ENCODE measurements at places on chromosomes 13 and 19.

DNA sequence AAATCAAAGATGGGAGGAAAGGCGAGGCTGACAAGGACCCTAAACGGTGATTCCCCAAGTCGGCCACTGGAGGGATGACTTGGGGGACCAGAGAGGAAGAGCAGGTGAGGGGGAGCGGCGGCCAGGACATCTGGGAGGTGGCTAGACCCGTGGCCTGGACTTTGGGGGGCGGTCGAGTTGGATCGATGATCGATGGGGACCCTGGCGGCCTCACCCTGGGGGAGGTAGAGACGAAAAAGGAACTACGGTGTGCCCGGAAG lies 7.7 kb upstream of the CIRBP start:
- no peak for DNase-seq

DNA sequence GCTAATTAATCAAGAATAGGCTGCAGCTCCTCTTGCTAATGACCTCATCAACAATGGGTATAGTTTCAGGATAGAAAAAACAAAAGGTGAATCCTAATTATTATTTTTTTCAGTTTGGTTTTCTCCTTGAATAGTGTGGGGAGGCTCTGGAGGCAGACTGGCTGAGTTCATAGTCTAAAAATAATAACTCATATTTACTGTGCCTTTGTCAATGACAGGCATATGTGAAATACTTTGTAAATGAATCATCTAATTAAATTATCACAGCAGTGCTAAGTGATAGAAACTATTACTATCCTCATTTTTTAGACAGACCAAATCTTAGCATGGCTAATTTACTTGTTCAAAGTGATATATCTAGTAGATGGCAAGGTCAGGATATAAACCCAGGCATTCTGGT lies 1261.0 kb upstream of the SLC10A2 start:
- DNase-seq = no peak

DNA sequence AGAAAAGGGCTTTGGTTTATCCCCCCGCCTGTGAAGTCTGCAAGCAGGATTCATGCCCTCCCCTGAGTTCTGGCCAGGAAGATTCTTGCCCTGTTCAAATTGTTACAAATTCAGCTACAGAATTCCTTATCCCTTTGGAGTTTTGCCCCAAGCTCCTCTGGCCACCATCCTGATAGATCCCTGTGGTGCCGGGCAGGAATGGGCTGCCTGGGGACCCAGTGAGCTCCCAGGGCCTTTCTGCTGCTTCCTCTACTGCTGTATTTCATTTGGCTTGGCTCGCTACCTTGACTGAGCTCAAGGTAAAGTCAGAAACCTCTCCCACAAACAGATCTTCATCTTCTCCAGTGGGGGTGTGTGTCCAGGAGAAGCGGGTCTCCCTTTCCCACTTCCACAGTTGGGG lies 194.6 kb upstream of the NBEA start:
- no peak for DNase-seq

DNA sequence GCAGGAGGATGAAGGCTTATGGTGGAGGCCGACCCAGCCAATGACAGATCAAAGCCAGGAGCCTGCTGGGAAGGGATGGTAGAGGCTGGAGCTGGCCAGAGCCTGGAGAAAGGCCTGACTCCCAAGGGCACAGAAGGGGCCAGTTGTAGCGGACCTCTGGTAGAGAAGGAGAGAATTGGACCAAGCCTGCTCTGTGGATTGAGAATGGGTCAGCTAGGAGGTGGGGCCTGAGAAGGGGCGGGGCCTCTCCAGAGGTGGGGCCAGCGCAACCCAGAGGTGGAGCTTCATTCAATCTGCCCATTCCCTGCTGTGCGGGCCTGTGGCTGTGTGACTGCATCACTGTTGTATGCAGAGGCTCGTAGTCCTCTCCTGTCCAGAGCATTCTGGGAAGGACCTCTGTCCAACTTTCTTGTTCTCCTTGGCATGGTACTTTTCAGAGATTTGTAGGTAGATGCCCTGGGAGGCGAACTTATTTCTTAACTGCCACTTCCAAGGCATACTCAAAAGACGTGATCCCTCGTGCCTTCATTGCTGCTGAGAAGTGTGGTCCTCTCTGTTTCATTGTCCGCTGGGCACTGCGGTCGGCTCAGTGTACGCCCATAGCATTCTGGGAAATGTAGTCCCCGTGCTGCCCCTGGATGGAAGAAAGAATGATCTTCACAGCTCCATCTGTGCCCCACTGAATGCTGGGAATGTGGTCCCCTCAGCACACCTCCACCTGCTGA lies 6.7 kb downstream of the GRIN2D start:
- peak; percentile 71 for DNase-seq
